ENCODE measurements at places on chromosomes 6 and 20.

- DNase-seq: no peak
These were observed 70.4 kb upstream of the FUCA2 start for GRCh38 chr6:143581835-143582480.

DNA sequence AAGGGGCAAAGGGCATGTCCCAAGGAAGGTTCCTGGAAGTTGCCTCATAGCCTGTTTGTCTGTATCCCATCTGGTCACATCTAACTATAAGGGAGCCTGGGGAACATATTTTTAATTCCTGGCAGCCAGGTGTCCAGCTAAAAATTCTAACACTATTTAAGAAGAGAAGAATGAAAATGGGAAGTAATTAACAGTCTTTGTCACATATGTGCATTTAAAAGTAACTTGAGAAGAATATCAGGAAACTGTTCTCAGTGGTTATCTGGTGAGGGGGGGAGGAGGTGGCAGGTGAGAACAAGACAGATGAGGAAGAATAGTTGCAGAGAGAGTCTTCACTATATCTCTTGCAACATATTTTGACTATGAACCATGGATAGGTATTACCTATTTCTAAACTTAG is 75.5 kb upstream of the ELOVL5 start:
- DNase-seq: no peak

- DNase-seq: no peak
These were observed 2.4 kb downstream of the SYNE1 start for GRCh38 chr6:152634773-152635172.

GRCh38 chr20:59032713-59033059 is 551 bp upstream of the ATP5F1E start:
- no peak for DNase-seq

GRCh38 chr6:1903780-1904465 is 294.2 kb downstream of the FOXC1 start:
- peak; percentile 46 for DNase-seq

GRCh38 chr6:92281571-92282076 is 1137.7 kb downstream of the EPHA7 start:
- peak; percentile 16 for DNase-seq

DNA sequence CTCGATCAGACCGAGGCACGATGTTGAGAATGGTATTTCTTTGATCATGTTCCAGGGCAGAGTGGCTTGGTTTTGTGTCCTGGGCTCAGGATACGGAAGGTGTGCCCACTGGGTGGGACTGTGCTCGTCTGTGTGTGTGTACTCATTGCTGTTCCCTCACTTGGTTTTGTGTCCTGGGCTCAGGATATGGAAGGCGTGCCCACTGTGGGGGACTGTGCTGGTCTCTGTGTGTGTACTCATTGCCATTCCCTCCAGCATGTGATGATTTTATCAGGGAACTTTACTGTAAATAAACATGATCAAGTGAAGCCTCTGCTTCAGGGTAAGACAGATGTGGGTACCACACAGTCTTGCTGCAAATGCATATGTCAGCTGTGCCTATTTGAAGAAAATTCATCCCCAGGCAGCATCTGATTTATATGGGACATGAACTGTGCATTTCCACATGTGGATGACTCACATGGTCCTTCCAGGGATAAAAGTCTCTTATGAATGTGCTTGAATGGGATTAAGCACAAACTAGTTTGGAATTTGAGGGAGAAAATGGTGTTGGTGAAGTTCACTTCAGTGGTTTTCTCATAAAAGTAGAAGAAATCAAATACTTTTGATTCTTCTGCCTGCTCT is 274.3 kb downstream of the QKI start:
- DNase-seq: no peak

GRCh38 chr20:41615676-41616075 is 2.5 kb downstream of the CHD6 start:
- DNase-seq: no peak

DNA sequence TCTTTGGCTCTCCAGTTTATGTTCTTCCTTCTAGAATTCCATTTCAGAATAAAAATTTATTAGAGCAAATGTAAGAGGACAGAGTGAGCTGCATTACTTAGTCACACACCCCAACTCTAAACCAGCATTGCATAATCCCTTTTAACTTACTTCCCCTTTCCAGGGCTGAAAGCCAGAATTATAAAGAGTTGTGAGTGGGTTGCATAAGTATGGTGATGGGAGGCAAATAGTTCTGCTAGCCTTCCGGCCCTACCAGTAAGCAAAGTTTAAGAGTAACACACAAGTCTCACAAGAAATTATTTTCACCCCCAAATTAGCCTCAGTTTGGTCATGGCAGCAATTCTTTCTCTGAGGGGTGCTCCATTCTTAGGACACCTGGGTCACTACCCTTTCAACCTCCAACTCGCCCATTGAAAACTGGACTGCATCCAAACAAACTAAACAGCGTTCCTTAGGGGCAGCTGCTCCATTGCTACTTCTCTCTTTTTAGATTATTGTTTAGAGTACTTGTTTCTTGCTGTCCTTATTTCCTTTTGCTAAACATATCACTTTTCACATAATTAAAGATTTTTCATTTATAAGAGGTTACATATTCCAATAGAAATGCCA is 1.6 kb downstream of the KIAA0408 start:
- DNase-seq: peak; percentile 87

GRCh38 chr6:67252663-67253062 is 1382.4 kb upstream of the ADGRB3 start:
- no peak for DNase-seq

DNA sequence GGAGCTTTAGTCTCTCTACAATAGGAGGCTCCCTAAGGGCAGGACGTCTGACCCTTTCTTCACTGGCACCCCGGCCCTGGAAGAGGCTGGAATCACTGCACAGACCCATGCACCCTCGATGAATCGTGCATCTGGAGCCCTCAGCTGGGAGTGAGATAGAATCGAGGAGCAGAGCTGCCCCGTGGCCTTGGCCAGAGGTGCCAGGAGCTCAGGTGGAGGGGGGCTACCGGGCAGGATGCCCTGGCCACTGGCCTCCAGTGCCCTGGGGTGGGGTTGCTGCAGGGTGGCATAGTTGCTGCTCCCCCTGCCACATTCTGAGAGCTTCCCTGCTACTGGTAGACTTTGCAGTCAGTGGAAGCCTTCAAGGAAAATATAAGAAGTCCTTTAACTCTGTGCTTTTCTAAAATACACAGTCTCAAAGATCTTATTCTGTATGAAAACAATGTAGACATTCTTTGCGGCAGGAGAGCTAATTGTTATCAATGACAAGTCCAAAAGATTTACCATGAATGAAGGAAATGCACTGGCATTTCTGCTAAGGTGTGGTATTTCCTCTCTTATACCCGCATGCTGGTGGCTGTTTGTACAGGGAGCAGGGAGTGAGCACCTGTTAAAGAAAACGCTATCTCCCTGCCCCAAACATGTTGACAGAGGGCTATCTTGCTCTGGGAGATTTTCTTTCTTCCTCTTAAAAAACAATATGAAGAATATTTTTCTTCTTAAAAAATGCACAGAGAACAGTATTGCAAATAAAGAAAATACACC is 122.8 kb downstream of the C6orf118 start:
- no peak for DNase-seq
